Islet precursor cell (in vitro differentiated cells): ENCODE measurements at places on chromosomes 6 and 20.

GRCh38 chr20:21505810-21506530, 7.9 kb downstream of the NKX2-2 start:
- peak; percentile 75 for DNase-seq

DNA sequence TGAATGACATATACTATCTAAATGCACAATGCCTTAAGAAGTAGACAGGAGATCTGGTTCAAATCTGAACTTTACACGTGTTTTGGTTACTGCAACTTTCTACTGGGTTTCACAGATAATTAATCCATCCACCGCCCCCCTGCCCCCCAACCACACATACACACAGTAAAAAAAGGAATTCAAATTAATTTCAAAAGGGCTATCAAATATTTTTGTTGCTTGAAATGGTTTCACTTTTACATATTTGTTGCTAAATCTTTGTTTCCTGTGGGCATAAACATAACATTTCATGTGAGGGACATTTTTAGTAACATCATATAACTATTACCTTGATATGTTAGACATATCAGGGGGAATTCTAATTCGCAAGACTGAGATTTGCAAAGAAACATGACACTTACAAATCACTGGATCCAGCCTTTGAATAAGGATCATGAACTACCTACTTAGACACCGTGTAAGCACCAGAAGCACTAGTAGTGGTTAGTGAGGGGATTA, 7.5 kb downstream of the NEDD9 start:
- DNase-seq = no peak

- DNase-seq = no peak
Measured at GRCh38 chr6:37547564-37548061, 47.9 kb upstream of the CCDC167 start.

DNA sequence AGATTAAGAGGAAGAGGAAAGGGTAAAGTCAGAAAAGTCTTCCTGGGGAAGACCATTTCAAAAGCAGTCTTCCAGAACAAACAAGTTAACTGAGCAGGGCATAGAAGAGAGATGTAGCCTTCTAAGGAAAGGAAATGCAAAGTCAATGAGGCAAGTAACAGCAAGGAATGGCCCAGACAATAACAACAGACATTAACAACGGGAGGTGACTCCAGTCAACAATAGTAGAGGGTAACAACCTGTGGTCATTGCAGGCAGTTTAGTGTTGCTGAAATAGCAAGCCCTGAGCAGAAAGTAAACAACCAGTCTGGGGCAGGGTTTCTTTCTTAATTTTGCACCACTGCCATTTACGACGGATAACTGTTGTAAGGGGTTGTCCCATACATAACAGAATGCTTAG, 2.1 kb downstream of the MDN1 start:
- no peak for DNase-seq

- no peak for DNase-seq
Measured at GRCh38 chr6:148854096-148854495, 107.3 kb downstream of the UST start.

DNA sequence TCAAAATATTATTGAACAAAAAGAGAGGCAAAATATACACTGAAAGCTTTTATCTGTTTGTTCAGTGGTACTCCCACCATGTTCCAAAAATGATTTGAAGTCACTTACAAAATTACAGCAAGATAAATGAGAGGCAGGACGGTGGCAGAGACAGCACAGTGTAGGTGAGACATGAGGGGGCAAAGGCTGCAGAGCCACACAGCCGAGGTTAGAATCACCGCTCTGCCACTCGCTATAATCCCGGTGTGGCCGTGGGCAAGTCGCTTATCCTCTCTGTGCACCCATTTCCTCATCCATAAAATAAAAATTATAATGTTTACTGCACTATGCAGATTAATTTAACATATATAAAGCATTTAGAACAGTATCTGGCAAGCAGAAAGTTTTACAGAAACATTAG, 140.1 kb upstream of the BEND6 start:
- DNase-seq = no peak

GRCh38 chr6:32700391-32701040, 34.1 kb upstream of the HLA-DQB1 start:
- peak; percentile 73 for DNase-seq

GRCh38 chr6:161921602-161922395, 647.9 kb upstream of the AGPAT4 start:
- no peak for DNase-seq

DNA sequence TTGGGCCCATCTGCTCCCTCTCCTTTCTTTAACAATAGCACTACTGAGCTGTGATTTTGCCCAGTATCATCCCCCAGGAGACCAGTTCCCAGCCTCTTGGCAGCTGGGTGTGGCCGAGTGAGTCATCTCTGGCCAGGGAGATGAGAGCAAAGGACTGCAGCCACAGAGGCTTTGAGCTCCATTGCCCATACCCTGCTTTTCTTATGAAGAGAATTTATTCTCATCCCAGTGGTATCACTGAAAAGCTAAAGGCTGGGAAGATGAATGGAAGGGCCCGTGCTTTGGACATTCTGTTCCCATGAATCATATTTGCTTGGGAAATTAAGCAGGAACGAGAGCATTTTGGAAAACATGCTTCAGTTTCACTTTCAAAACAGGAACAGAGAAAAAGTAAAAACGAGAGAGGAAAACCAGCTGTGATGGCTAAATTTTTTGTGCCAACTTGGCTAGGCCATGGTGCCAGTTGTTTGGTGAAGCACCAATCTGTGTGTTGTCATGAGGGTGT, 14.9 kb downstream of the CST3 start:
- peak; percentile 87 for DNase-seq

DNA sequence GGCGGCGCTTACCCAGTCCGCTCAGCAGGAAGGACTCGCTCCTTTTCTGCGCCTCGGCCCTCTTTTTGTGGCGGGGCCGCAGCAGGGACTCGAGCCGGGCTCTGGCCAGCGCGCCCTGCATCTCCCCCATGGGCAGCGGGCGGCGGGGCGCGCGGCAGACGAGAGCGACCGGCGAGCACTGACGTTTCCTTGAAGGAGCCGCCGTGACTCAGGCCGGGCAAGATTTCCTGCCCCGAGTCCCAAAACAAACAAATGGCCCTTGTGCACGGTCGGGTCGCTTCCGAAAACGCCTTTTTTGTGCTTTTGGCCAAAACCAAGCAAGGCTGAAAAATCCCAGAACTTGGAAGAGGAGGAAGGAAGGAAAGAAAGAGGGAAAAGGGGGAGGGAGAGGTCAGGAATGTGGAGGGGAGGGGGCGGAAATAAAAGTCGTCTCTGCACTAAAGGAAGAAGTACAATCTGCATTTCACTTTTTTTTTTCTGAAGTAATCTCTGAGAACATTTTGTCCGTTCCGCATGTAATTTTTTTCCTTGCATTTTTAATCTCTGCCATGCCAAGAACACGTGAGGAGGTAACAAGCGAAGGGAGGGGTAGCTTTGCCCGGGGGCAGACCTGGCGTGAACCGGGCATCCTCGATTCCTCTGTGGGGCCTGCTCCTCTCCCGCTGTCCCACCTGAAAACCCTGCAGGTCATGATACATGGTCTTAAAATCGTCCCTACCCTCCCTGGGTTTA, 123.3 kb upstream of the SLC2A12 start:
- peak; percentile 89 for DNase-seq

GRCh38 chr6:154138793-154139192, 99.8 kb downstream of the OPRM1 start:
- DNase-seq = no peak

DNA sequence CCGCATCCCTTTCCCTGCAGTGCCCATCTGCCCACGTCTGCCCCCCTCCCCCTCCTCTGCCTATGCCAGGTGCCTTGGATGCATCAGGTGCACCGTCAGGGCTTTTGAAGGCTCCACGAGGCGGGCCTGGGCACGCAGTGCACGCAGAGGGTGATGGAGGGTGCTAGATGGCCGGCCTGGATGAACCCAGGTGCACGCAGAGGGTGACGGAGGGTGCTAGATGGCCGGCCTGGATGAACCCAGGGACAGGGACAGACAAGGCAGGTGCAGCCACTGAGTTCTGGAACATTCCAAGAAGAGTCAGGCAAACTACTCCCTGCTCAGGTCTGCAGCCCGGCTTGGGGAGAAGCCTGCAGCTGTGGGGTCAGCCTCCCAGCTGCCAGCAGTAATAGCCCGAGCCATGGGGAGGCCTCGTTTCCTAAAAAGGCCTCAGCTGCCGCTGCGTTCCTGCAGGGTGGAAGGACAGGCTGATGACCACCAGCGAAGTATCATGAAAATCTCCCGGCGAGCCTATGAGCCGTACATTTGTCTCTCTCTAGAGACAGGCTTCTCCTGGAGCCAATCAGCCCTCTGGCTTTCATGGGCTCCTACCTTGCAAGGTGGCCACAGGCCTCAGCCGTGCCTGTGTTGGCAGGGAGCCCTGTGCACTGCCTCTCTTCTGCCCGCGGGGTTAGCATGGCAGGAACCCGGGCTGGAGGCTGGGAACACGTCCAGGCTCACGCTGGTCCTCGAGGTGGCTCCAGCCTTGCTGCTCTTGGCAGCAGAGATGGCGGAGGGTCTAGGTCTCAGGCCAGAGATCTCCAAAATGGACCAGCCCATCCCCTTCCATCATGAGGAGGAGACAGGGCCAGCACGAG, 29.6 kb downstream of the NTSR1 start:
- no peak for DNase-seq

- no peak for DNase-seq
Measured at GRCh38 chr6:136351518-136352110, 62.0 kb upstream of the BCLAF1 start.

- no peak for DNase-seq
Measured at GRCh38 chr6:109258129-109258528, 124.1 kb downstream of the CD164 start.

GRCh38 chr20:46118481-46119020, 437 bp downstream of the CD40 start:
- no peak for DNase-seq

GRCh38 chr6:119985952-119986736, 636.6 kb upstream of the MAN1A1 start:
- peak; percentile 76 for DNase-seq

- DNase-seq = no peak
Measured at GRCh38 chr6:12371641-12372146, 81.5 kb downstream of the EDN1 start.

DNA sequence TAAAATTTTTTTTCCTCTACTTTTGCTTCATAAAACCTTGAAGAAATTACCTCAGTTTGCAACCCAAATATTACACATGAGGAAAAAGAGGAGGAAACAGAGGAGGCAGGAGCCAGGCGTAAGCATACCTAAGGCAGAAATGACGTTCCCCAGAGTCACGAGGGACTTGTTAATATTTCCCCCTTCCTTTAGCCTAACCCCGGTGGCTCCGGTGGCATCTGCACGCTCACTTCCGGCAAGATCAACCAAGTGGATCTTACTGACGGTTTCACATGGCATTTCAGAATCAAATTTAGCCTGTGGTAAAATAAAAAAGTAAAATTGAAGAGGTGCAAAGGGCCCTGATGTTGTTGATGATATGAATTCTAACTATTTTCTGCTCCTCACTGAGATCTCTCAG, 67.4 kb downstream of the KIF16B start:
- no peak for DNase-seq

DNA sequence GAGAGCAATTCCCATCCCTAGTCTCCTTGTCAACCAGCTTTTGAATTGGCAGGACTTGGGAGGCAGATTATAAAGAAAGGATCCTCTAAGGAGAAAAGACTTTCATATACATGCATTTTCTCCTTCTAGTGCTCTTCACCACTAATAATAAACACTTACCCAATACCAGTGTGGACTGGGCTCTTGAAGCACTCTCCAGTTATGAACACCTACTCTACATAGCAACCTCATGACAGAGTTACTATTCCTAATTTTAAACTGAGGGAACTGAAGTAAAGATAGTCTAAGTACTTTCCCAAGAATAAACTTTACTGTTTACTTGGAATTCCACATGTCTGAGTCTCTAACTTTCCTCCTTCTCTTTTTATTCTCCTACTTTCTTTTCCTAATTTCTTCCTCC, 4.8 kb downstream of the COL9A1 start:
- no peak for DNase-seq

GRCh38 chr6:105810105-105810921, 275.8 kb upstream of the PRDM1 start:
- DNase-seq = peak; percentile 96

- no peak for DNase-seq
Measured at GRCh38 chr20:20241976-20242375, 125.9 kb upstream of the INSM1 start.

DNA sequence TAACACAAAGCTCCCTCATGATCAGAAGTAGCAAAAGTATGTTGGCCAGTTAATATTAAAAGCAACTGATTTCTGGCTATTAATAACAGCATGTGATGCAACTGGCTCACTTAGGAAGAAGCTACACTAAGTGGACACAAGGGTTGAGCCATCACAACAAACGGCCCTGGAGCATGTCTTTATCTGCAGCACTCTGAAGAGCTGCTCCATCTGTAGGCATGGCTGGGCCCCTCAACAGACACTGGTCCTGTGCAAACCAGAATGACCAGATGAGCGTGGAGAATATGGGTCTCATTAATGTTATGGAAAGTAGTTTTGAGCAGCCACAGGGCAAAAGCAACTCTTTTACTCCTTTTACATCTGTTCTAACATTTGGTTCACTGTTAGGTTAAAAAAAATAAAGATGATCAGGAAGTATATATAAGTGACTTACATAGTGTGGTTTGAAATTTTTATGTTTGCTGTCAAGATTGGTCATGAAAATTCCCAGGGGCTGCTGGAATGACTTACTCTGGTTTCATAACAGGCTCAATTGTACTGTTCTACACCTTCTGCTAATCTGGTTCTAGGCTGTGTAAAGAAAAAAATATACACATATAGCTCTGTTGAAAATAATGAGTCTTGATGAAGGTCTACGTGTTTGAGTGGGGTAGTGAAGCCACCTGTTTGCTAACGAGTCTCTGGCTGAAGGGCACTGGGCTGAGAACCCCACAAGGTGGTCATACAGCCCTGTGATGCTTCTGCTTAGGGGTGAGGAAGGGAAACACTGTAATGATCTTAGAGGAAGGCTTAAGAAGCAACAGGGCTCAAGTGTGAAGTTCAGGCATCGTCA, 58.1 kb downstream of the INSM1 start:
- no peak for DNase-seq

DNA sequence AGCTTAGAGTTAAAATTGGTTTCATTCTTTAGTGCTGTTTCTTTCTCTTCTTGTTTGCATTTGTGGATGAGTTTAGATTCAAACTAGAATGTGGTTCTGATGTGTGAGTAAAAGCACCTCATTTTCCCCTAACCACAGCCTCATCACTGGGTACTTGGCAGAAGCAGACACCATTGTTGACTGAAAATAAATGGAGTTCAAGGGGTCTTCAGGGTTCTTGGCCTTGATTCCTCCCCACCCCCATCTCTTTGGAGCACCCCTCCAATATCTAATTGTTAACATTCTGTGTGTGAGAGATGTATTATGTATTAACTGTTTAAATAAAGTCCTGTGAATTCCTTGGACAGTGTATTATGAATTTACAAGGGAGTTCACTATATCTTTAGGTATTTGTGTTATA, 59.6 kb downstream of the JARID2 start:
- no peak for DNase-seq

DNA sequence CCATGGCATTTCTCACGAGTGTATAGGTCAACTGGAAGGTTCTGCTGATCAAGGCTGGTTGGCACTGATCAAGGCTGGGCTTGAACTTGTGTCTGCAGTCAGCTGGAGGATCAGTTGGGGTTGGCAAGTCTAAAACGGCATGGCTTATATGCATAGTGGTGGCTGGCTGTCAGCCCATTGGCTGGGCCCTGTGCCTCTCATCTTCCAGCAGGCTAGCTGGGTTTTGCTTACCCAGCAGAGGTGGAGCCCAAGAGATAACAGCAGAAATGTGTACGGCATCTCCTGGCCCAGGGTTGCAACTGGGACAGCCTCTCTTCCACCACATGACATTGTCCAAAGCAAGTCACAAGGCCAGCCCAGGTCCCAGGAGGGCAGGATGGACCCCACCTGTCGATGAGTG, 158.2 kb downstream of the BMP7 start:
- no peak for DNase-seq

GRCh38 chr20:36113566-36114250, 40.8 kb upstream of the EPB41L1 start:
- no peak for DNase-seq
